GM23338 (cell line): ENCODE measurements at places on chromosomes 12 and 14. TPM values are rescaled to one million over a fixed set of nuclear protein-coding genes. Genes with fewer than 3 reads are reported as not detected.

GRCh38 chr14:97638864-97639263 lies 841.7 kb downstream of the VRK1 start:
- no peak overlapping the region for H3K4me3 ChIP-seq
- H3K27ac ChIP-seq = no peak overlapping the region; the same call in 1 of the 2 replicates
- H3K27me3 ChIP-seq = no peaks in the 10 kb centered on the region
- H3K4me1 ChIP-seq = peaks cover 36% of the 10 kb centered on the region

DNA sequence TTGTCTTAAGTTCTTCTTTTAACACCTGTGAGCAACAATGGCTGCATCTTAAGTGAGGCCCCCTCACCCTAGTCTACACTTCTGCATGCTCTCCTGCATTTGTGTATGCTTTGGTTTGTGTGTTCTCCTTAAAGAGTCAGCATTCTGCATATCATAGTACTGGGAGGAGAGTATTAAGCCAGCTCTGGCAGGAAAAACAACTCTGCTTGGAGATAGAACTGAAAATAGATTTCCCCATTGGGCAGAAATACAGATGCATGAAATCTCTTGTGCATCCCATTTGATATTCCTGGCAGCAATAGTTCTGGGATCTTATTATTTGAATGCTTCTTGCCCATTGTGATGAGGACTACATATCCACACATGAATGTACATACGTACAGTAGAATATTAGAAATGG lies 70.6 kb upstream of the PRICKLE1 start:
- DNase-seq = no peak
- H3K4me1 ChIP-seq = no peaks in the 10 kb centered on the region
- no peak overlapping the region for H3K4me3 ChIP-seq
- H3K27ac ChIP-seq = no peak overlapping the region
- no peaks in the 10 kb centered on the region for H3K27me3 ChIP-seq

The SLCO1B3 gene
- total RNA-seq = 0.17 TPM in 1 of 2 replicates, not detected in the other

The ZNF219 gene
- 148 and 153 TPM in 2 replicates for total RNA-seq

- peaks cover 16% of the 10 kb centered on the region for H3K4me1 ChIP-seq
- H3K27ac ChIP-seq = no peak overlapping the region
- H3K4me3 ChIP-seq = peak overlapping the region; percentile 70
These were observed 22.3 kb upstream of the GNS start for GRCh38 chr12:64781280-64782190.

The NUP107 gene
- total RNA-seq = 124 and 152 TPM in 2 replicates

DNA sequence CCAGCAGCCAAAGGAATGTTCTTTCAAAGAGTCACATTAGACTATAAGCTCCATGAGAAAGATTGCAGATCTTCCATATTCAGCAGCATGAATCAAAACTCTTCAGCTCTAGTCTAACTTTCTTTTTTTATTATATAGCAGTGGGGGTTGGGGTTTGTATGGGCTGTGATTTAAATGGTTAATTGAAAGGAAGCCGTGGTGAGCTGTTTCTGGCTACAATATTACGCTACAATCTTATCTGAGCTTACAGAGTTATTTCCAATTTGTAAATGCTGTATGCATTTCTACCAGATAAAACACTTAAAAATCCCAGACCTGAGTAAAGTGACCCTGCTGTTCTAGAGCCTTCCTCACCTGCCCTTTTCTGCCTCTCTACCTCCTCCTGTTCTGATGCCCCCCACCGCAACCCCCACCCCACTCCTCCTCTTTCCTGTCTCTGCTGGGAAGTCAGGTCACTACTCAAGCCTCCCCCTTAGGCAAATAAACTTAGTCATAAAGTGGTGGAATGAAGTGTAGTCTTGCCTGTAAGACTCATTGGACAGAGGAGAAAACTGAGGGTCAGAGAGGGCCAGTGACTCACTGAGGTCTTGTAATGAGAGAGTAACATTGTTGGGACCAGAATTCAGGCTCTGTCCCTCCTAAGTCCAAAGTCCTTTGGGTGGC lies 1089.5 kb downstream of the BCL11B start:
- no peaks in the 10 kb centered on the region for H3K4me1 ChIP-seq
- H3K4me3 ChIP-seq = no peak overlapping the region
- H3K27me3 ChIP-seq = no peaks in the 10 kb centered on the region
- DNase-seq = no peak
- H3K36me3 ChIP-seq = no peaks in the 10 kb centered on the region

DNA sequence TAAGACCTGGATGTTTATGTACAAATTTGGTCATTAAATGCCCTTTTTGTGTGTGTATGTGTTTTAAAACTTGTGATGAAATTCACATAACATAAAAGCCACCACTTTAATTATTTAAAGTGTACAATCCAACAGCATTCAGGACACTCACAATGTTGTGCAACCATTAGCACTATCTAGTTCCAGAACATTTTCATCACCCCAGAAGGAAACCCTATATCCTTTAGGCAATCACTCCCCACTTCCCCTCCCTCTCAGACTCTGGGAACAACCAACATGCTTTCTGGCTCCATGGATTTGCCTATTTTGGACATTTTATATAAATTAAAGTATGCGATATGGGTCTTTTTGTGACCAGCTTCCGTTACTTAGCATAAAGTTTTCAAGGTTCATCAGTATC lies 124.6 kb downstream of the TTC7B start:
- H3K4me1 ChIP-seq = no peaks in the 10 kb centered on the region
- H3K4me3 ChIP-seq = no peak overlapping the region
- no peak for DNase-seq
- no peak overlapping the region for H3K27ac ChIP-seq
- H3K27me3 ChIP-seq = no peaks in the 10 kb centered on the region

DNA sequence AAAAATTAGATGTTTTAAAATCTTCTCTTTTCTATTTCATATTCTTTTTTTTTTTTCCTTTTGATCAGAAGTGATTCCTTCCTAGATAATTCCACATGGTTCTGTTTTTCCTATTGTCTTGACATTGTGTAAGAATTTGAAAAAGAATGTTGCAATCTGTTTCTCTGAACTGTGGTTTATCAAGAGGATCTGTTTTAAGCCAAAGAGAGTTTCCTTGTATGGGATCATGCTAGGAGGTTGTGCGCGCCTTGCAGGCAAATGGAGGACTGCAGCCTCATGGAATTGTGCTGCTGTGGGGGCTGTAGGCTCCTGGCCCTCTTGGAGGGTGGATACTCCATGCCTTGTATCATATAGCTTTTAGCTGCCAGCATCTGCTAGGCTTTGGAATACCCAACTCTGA lies 43.3 kb upstream of the MBIP start:
- H3K4me1 ChIP-seq = no peaks in the 10 kb centered on the region
- H3K36me3 ChIP-seq = no peaks in the 10 kb centered on the region
- H3K27ac ChIP-seq = no peak overlapping the region
- H3K4me3 ChIP-seq = no peak overlapping the region

DNA sequence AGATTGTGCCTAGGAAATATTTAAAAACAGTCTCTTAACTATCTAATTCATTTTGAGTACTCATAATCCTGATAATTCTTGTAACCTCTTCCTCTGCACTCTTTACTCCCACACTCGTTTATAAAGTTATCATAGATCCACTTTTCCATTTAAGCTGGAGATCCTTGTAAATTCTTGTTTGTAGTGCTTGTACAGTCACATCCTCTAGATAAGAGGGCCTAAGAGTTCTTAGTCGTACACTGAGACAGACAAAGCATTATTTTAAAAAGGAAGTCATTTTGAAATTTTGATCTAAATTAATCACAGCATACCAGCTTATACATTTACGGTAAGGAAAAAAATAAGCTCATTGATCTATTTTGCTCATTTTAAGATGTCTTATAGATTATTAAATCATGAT lies 42.5 kb downstream of the LMO3 start:
- no peaks in the 10 kb centered on the region for H3K27me3 ChIP-seq
- no peak overlapping the region for H3K4me3 ChIP-seq
- DNase-seq = no peak
- H3K4me1 ChIP-seq = peaks cover 10% of the 10 kb centered on the region
- H3K27ac ChIP-seq = no peak overlapping the region
- no peaks in the 10 kb centered on the region for H3K36me3 ChIP-seq

The TTC8 gene
- total RNA-seq = 10.5 and 15.0 TPM in 2 replicates

DNA sequence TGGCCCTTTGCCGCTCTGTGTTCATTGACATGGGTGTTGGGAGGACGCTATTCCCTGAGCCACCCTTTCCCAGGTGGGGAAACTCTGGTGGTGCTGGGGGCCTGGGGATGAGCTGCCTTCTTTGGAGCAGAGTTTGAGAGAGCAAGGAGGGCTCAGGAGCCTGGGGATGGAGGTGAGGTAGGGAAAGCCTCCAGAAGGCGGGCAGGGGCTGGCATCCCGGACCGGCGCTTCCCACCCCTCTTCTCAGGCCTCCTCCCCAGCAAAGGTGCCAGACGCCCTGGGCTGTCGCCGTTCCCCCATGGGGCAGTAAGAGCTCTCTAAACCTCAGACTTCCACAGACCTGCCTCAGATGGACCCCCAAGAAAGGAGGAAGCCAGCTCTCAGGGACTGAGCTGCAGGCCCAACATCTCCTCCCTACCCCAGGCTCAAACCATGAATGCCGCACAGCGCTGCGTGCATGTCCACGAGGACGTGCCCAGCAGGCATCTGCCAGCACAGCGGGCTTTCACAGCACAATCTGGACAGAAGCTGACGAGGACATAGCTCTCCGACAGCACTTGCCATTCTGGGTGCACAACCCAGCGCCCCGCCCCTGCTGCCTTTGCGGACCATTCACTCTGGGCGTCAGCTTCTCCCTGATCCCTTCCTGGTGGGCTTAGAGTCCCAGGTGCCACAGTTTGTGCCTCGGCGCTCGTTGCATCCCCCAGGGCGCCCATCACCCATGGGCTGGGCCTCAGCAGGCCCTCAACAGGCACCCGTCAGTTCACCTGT lies 14.9 kb upstream of the TTC7B start:
- H3K4me1 ChIP-seq = 0 out of 2 replicates have a peak, but pooled peaks cover 4% of the 10 kb centered on the region
- no peak for DNase-seq
- H3K27ac ChIP-seq = no peak overlapping the region
- H3K36me3 ChIP-seq = no peaks in the 10 kb centered on the region; the same call in 1 of the 2 replicates
- H3K4me3 ChIP-seq = no peak overlapping the region

DNA sequence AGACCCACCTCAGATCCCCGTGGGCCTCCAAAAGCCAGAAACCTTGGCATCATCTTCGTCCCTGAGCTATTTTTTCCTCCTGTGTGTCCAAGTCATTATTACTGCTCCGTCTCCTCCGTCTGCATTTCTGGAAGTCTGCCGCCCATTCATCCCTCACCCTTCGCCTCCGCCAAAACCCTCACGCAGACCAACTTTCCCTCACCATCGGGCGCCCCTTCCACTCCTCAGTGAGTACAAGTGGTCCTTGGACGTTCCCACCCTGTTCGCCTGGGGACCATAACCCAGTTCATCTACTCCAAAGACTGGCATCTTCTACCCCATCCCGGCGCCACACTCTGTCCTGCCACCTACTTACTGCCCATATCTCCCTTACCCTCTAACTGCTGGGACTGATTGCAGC lies 3.7 kb upstream of the LTBP2 start:
- no peaks in the 10 kb centered on the region for H3K36me3 ChIP-seq
- peaks cover 20% of the 10 kb centered on the region for H3K27me3 ChIP-seq
- no peak overlapping the region for H3K27ac ChIP-seq
- H3K4me3 ChIP-seq = no peak overlapping the region
- no peak for DNase-seq
- H3K4me1 ChIP-seq = peaks cover 9% of the 10 kb centered on the region; the same call in 1 of the 2 replicates

The LTBR gene
- 6.8 and 7.1 TPM in 2 replicates for total RNA-seq
